ENCODE measurements at places on chromosomes 1 and 21.

- no peak for DNase-seq
Measured at GRCh38 chr1:245583081-245583480, 428.3 kb downstream of the KIF26B start.

DNA sequence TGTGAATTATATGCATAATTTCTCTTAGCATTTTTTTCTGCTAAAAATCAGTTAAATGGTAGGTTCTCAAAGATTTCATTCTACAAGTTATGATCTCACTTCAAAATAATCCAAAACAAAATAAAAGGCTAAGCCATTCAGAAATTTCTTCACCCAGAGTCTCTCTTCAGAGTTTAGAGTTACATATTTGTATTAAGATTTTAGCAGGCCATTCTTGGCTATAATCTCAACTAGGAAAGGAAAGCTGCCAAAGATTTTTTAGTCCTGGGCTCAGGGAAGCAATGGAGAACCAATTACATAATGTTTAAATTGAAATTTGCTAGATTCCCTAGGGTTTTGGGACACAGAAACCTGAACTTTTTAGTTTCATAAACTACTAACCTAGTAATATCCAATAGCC is 245.0 kb downstream of the USH2A start:
- peak; percentile 5 for DNase-seq

DNA sequence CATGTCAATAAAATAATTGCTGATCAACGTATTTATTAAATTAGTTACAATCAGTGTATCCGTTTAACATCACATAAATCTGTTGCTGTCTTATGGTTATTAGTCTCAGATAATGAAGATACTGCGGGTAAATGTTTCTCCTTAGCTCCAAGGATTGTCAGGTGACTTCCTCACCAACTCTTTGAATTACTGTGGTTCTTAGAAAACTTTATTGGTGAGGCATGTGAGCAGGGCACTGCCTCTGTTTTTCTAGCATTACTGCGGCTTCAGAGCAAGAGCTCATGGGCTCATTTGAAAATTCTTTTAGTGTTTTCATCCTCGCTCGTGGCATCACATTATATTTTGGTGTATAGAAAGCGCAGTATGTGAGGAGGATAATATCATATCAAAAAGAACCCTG is 555.9 kb downstream of the LMO4 start:
- DNase-seq, result no peak

DNA sequence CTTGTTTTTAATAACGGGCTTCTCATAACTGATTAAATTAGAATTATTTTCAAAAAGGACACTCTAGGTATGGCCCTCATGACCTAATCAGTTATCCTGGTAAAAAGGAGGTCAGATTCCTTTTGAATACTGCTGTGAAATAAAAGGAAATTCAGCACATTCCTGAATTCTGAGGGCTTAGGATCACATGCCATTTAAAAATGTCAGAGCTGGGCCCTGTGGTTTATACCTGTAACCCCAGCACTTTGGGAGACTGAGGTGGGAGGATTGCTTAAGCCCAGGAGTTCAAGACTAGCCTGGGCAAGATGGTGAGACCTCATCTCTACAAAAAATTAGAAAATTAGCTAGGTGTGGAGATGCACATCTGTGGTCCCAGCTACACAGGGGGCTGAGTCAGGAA is 18.0 kb upstream of the RABGGTB start:
- DNase-seq, result no peak

GRCh38 chr21:39843483-39843882 is 23.8 kb upstream of the PCP4 start:
- DNase-seq, result no peak

DNA sequence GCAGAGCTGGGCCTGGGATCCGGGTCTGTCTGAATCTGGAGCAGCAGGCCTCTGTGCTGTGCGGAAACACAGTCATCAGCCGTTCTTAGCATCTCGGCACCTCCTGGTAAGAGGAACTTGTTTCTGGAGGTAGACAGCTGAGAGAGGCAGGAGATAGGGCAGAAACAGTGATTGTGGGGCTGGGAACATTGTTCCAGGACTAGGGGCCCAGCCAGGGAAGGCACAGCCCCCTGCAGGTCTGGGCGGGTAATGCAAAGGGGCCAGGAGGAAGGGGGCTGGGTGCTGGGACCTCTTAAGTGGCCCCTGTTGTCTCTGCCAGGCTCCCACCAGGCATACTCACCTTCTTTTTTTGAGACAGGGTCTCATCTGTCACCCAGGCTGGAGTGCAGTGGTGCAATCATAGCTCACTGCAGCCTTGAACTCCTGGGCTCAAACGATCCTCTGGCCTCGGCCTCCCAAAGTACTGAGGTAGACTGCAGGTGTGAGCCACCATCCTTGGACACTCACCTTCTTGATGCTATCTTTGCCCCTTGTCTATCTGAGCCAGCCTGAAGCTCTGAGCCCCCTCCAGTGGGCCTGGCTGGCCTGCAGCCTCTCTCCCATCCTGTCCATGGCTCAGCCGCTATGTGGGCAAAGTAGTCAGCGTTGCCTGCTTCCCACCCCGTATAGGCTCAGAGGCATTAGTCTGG is 134.3 kb upstream of the ZBTB40 start:
- no peak for DNase-seq

DNA sequence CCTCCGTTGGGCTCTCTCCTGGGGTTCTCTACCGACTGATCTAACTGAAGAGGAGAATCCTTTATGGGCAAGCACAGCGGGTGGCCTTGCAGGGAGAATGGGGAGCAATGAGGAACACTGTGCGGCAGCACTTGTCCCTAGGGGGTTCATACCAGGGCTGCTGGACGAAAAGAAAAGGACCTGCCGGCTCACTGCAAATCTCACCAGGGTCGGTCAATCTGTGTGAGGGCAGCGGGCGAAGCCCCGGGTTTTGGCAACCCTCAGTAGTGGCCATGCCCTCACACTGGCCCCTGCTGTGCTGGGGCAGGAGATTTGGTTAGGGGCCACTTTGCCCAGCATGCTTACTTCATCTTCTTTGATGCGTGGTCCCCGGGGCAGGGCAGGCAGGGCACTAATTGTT is 5.9 kb downstream of the LHX9 start:
- no peak for DNase-seq

DNA sequence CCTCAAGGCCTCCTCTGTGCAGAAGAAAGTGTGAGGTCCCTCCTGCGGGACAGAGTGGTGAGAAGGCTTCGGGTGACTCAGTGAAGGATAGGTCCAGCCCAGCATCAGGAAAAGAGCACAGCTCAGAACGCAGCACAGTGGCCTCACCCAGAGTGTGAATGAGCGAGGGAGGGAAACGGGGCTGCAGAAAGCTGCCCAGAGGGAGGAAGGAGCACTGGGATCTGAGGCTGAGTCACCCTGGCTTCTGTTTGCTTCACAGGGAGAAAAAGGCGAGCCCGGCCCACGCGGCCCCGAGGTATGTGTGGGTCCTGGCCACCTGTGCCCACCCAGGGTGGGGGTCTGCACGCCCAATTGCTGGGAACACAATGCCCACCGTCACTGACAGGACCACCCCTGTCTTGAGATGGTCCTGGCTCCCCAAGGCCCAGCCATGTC is 24.3 kb downstream of the COL6A2 start:
- peak; percentile 77 for DNase-seq

- no peak for DNase-seq
Measured at GRCh38 chr1:81129366-81129765, 671.4 kb upstream of the ADGRL2 start.

All from astrocyte of the spinal cord (primary cell).